CD4-positive, CD25-positive, alpha-beta regulatory T cell (primary cell): ENCODE measurements at places on chromosomes 12 and 14.
A peak's percentile ranks its signal among the peaks of the same experiment; 100 is the strongest.

GRCh38 chr12:68043435-68043834 is 54.2 kb downstream of the IFNG-AS1 start:
- DNase-seq: no peak

DNA sequence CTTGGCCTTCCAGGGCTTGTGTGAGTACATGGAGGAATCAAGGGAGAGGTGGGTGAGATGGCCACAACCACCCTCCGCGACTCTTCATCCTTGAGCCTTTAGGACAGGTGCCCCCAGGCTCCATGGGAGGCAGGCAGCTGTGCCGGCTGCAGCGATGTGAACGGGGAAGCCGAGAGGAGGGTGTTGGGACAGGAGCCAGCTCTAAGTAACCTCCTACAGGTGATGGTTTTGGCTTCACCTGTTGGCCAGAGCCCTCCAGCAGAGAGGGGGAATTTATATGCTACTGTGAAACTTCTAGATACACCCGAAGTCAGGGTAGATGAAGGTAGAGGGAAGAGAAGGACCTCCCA is 132.2 kb upstream of the HIF1A start:
- no peak for DNase-seq

DNA sequence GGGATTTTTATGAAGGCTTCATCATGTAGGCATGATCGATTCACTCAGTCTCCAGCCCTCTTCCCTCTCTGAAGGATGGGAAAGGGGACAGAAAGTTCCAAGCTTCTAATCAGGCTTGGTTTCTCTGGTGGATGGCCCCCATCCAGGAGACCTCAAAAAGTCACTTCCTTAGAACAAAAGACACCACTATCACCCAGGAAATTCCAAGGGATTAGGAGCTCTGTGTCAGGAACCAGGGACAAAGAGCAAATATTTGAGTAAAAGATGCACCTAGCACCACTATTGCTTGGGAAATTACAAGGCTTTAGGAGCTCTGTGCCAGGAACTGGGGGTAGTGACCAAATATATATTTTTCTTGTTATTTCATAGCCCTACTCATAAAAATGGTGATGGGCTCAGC is 33.6 kb upstream of the TMX1 start:
- DNase-seq: no peak

- no peak for DNase-seq
These were observed 2.3 kb upstream of the CDCA4 start for GRCh38 chr14:105023144-105023543.

DNA sequence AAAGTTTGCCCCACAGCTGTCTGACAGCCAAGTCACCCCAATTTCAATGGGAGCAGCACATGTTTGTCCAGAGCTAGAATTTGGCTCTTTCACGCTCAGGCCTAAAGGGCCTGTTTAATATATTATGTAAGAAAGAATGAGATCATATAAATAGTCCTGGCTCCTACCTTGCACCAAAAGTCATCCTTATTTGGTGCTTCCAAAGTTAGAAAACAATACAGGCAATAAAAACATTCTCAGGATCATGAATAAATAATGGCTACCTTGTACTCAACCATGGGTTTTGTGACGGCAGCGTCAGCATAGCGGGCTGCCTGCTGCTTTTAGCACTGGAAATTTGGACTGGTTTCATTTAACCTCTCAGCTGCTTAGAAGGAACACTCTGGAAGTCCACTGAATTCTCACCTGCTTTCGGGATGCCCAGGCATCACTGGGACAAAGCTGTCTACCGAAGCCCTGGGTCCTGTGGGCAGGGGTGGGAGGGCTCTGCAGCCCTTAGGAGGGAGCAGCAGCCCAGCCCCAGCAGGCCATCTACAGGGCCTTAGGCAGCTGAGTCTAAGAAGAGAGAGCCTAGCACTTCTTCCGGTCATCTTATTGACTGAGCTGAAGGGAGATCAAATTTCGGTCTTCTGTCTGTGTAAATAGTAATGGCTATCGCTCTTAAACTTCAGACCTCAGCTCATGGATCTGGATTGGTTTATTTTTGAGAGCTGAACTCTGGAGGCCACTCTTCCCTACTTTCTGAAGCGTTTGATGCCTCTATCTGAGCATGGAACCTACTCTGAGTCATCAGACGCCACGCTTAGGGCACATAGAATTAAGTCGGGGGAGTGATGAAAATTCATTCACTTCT is 106.5 kb downstream of the SAMD4A start:
- DNase-seq: no peak

DNA sequence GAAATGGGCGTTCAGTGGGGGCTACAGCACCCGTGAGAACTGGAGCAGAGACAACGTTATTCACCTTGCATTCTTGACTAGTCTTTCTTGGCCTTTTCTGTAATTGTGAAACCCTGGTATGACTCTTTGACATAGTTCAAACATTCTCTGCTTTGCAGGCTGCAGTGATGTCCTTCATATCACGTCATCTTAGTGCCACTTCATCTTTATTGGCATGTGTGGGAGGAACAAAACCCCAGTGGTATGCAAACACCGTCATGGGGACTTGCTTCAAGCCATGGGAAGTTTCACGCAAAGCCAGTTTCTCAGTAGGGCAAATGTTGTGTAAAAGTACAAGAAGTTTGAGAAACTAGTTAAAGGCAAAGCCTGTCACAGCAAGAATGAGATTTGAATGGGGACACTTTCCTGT is 20.2 kb upstream of the DUSP16 start:
- DNase-seq: peak; percentile 62

GRCh38 chr14:54488318-54488645 is 498 bp downstream of the GMFB start:
- no peak for DNase-seq

GRCh38 chr14:69190191-69190590 is 1.1 kb upstream of the EXD2 start:
- DNase-seq: no peak

GRCh38 chr14:51294951-51295525 is 55.0 kb downstream of the TMX1 start:
- DNase-seq: no peak

- no peak for DNase-seq
These were observed 15.8 kb upstream of the HVCN1 start for GRCh38 chr12:110704750-110705149.

GRCh38 chr12:121748571-121749265 is 36.2 kb downstream of the TMEM120B start:
- no peak for DNase-seq

DNA sequence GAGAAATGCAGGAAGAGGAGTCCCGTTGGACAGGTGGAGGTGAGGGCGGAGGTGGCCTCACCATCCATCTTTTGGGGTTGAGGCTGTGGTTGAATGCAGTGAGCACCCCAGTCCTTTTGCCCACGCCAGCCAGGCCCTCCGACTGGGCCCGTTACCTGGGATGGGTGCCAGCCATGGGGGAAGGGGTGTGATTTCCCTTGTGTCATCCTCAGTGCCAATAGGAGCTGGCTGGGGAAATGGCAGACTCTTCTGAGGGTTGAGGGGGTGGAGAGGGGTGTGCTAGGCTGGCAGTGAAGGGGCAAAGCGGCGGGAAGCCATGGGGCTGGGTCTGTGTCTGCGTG is 9.6 kb downstream of the KCNH3 start:
- DNase-seq: no peak

DNA sequence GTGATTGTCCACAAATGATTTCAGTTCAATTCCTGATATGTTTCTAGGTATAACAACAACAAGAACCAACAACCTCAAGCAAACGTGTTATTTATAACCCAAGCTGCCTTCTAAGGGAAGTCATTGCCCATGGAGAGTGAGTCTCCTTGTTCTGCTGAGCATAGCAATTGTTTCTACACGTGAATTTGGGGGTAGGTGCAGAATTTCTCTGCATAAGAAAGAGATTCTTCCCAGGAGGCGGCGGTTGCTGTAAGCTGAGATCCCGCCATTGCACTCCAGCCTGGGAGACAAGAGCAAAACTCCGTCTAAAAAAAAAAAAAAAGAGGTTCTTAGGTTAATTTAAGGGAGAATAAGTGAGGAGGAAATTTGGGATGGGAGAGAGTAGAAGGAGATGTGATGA is 226.5 kb upstream of the PELI2 start:
- no peak for DNase-seq

DNA sequence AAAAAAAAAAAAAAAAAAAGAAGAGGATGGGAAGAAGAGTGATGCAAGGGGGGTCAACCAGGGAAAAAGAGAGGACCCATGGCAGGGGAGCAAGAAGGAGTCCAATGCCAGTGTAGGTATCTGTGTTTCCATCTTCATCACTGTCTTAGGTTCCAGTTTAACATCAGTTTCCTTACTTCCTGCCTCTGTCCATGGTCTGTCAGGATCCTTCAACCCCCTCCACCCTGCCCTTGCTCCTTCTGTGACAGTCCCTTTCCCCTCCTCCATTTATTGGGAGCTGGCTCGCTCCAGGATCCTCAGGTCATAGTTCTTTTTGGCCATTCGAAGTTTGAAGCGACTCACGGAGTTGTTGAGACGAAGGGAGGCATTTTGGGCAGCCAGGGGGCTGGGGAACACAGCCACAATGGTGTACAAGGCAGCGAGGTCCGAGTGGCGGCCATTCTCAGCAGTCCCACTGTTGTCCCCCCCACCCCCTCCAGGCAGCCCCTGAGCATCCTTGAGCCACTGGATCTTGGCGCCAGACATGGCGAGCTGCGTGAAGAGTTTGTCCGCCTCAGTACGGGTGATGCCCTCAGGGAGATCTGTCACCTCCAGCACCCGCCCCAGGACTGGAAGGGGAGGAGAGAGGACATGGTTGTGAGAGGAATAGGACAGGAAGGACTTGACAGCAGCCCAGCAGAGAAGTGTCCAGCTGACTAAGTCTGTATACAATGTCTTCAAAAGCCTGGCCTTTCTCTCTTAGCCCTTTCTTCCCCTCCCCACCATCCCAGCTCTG is 3.7 kb upstream of the STAC3 start:
- no peak for DNase-seq

GRCh38 chr14:32202491-32202997 is 525 bp downstream of the RNU6-8 start:
- DNase-seq: no peak

GRCh38 chr12:123794027-123794426 is 31.9 kb downstream of the DNAH10 start:
- no peak for DNase-seq

DNA sequence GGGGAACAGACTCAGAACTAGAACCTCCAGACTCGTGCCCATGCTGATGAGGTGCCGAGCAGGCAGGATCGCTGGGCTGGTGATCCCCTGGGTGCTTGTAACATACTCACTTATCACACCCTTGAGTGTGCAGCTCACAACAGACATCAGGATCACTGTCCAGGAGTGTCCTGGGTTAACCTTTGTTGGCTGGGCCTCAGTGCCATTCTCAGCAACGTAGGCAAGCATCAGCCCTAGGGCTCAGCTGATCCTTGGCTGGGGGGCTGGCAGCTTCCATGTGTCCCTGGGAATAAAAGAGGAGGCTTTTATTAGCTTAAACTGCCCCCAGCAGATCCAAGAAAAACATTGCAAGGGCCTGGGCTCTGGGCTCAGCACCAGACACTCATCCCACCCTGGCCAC is 1.6 kb downstream of the TMEM229B start:
- no peak for DNase-seq

GRCh38 chr14:55881577-55882241 is 236.5 kb upstream of the PELI2 start:
- DNase-seq: no peak

DNA sequence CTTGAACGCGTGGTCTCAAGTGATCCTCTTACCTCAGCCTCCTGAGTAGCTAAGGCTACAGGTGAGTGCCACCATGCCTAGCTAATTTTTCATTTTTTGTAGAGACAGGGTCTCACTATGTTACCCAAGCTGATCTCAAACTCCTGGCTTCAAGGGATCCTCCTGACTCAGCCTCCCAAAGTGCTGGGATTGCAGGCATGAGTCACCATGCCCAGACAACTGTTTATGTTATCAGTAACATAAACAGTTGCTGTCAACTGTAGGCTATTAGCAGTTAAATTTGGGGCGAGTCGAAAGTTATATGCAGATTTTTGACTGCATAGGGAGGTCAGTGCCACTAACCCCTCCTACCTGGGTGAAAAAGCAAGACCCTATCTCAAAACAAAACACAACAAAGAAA is 26.2 kb upstream of the LRRK2 start:
- no peak for DNase-seq

GRCh38 chr12:104588921-104589590 is 132.3 kb downstream of the CHST11 start:
- no peak for DNase-seq
